ENCODE measurements at places on chromosomes 3 and 15.
A peak's percentile ranks its signal among the peaks of the same experiment; 100 is the strongest.

DNA sequence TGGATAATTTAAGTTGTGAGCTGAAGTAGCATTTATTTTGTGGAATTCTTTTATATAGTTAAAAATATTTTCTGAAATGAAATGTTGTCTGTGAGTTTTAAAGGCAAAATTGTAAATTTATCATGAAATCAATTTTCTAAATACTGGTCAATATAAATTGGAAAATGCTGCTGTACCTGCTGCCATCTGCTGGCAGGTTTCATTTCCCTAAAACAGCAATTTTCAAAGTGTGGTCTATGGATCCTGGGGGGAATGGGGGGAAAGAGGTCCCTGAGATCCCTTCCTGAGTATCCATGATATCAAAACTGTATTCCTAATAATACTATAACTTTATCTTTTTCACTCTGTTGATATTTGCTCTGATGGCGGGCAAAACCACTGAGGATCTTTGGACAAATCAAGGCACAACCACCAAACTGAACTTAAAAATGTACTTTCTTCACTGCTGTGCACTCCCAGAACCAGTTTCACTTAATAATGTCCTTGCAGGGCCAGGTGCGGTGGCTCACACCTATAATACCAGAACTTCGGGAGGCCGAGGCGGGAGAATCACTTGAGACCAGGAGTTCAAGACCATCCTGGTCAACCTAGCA, 17.2 kb upstream of the CCR4 start:
- DNase-seq: no peak

GRCh38 chr15:39478996-39479395, 101.9 kb upstream of the THBS1 start:
- DNase-seq: no peak

DNA sequence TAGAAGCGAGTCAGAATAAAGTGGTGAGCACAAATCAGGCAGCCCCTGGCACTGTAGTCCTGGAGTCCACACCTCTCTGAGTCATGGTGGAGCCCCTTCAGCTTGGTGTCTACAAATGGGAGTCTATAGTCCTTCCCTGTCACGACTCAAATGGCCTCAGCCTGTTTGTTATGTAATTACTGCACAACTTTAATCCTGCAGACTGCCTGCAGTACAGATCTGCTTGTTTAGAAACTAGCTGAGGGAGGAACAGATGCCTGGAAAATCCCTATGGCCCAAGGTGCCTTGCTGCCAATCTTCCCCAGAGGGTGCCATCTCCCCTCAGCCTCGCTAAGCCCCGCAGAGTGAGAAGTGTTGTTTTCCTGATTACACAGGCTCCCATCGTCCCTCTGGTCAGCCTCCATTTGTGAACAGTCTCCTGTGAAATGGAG, 3.9 kb upstream of the CXCR6 start:
- DNase-seq: no peak

- peak; percentile 37 for DNase-seq
Measured at GRCh38 chr3:71355862-71356261, 227.7 kb downstream of the FOXP1 start.

DNA sequence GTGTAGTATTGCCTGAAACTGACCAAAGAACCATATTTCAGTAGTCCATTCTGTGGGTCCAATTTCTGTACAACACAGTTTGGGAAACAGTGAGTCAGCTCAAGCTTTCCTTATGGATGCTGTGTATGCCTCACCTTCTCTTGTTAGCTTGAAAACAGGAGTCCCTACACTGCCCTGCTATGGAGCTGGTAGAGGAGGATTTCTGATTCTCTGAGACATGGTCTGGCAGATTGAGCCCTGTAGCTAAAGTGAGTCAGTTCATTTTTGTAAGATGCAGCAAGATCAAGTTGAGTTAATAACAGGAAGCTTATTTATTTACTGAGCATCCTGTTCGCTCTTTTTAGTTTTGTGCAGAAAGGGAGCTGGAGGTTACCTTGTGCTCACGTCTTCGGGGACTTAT, 424.1 kb upstream of the RBMS3 start:
- no peak for DNase-seq

DNA sequence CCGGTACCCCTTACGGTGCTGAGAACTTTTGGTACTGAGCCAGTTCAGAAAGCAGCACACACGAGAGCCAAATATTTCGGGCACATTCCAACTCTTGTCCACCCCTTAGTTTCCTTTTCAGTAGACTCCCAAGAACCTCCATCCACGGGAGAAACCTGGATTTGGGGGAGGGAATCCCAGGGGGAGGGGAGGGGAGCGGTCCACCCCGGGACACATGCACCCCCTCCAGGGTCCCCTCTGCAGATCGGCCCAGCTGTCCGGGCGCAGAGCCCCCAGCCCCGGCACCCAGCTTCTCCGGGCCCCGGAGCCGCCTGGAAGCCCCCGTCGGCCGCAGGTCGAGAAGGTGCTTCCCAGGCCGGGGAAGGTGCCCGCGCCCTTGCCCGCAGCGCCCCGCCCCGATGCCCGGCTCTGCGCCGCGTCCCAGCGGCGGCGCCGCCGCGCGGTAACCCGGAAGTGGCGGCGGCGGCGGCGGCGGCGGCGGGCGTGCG, 455 bp upstream of the ABHD17C start:
- no peak for DNase-seq

DNA sequence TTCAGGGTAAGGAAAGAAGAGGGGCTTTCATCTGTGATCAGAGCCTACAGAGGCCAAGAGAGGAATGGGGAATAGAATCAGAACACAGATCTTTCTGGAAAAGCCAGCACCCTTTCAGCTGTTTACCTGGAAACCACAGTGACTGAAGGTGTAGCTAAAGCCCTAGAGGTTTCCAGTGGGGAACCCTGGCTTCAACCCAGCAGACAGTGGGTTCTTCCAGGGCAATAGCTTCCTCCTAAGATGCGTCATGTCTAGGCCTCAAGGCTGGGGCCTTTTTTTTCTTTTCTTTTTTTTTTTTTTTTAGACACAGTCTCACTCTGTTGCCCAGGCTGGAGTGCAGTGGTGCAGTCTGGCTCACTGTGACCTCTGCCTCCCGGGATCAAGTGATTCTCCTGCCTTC, 3.1 kb upstream of the CPNE9 start:
- DNase-seq: no peak

GRCh38 chr3:197499427-197499826, 56.3 kb downstream of the BDH1 start:
- DNase-seq: no peak

Data from stimulated activated CD4-positive, alpha-beta T cell treated with anti-CD3 and anti-CD28 coated beads, Interleukin-2, amount 100 ng/mL, for 48 hours (primary cell).